ENCODE measurements at places on chromosomes 11 and 22.

DNA sequence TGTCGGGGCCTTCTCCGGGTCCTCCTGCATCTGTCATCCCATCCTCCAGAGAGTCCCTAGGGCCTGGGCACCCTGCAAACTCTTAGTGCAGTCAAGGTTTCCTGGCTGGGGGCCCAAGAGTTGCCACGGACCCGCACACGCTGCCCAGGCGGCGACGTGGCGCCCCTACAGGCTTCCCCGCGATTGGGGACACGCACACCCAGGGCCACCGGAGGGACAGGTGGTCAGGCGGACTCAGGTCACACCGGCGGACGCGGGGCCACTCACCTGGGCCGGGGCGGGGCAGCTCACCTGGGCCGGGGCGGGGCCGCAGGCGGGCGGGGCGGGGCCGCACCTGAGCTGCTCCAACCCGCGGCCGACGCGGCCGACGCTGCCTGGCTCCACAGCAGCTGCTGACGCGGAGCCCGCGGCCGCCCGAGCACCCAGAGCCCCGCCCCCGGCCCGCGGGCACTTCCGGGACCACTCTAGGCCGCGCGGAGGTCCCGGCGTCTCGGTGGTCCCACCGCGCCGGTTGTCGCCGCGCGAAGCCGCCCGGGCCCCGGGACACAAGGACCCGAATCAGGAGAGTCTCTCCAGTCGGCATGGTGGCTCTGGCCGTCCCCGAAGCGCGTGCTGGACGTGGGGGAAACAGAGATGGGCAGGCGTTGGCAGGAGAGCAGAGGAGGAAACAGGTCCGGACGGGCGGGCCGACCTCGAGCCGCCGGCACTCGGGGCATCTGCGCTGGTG, at the start of gene ZNF70:
ZNF70 (minus strand) TSS at position 399 of the 727 bp plus-strand sequence. CDS start 5,972 bp downstream, outside the sequence.
- DNase-seq = peak; percentile 95

- DNase-seq = no peak
These were observed 849.1 kb upstream of the API5 start for GRCh38 chr11:42462558-42463310.

GRCh38 chr22:36422287-36423014, 34.7 kb upstream of the MYH9 start:
- DNase-seq = no peak

- DNase-seq = peak; percentile 35
These were observed 20.4 kb downstream of the FXYD6 start for GRCh38 chr11:117855912-117856651.

DNA sequence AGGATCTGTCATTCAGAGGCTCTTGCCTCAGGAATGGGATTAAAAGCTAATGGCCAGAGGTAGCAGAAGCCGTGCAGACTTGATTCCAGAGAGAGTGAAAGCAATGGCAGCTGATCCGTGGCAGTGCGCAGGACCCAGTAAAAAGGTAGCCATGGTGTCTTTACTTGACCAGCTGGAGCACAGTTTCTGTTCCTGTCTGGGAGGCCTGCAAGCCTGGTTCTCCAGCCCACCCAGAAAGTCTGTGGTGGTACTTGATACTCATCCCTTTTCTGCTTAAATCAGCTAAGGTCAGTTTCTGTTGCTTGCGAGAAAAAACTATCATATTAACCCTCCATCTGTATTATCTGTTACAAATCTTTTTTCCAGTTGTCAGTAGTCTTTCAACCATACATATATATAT, 86.7 kb downstream of the RPS6KA4 start:
- DNase-seq = no peak

- no peak for DNase-seq
These were observed 3.1 kb downstream of the PPP2R1B start for GRCh38 chr11:111762981-111763643.

DNA sequence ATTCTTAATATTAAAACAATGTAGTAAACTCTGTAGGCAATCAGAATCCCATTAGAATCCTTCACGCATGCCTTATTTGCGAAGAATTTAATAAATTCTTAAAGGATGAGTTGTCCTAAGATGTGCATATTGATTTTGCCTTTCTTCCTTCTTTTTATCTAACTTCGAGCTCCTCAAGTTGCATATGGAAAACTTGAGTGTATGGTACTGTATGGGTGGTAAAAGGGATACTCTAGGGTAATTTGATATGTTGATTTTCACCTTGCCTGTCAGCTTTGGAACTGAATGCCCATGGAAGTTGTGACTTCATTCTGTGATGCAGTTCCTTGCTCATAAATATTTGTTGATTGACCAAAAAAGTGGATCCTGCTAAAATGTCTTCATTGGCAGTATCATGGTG, 193.8 kb downstream of the DDX10 start:
- DNase-seq = no peak

- no peak for DNase-seq
These were observed 37.6 kb upstream of the SLC5A1 start for GRCh38 chr22:32005453-32005852.

- no peak for DNase-seq
These were observed at the start of gene FOLR1 for GRCh38 chr11:72191961-72192381. TSS of gene FOLR1 (plus strand) at chr11:72192140. CDS start at chr11:72192174, 34 bp downstream.

DNA sequence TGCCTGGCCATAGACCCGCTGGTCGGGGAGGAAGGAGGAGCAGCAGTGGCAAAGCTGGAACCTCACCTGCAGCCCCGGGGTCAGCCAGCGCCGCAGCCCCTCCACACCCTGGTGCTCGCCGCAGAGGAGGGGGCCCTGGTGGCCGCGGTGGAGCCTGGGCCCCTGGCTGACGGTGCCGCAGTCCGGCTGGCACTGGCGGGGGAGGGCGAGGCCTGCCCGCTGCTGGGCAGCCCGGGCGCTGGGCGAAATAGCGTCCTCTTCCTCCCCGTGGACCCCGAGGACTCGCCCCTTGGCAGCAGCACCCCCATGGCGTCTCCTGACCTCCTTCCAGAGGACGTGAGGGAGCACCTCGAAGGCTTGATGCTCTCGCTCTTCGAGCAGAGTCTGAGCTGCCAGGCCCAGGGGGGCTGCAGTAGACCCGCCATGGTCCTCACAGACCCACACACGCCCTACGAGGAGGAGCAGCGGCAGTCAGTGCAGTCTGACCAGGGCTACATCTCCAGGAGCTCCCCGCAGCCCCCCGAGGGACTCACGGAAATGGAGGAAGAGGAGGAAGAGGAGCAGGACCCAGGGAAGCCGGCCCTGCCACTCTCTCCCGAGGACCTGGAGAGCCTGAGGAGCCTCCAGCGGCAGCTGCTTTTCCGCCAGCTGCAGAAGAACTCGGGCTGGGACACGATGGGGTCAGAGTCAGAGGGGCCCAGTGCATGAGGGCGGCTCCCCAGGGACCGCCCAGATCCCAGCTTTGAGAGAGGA, 11.9 kb downstream of the TMEM121B start:
- DNase-seq = peak; percentile 75

DNA sequence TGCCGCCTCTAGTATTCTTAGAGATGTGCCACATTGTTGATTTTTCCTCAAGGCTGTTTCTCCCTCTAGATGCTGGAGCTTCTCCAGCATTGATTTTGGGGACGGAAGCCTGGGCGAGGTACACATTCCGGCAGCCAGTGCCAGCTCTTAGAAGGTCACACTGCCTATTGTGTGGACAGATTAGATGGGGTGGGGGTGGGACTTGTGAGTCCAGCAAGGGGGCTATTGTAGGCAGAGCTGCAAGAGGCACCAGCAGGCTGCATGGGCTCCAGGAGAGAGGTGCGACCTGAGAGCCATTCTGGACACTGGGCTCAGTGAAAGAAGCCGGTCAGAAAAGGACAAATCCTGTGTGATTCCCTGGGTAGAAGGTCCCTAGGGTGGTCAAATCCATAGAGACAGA, 12.4 kb downstream of the C11orf21 start:
- peak; percentile 62 for DNase-seq

GRCh38 chr11:13183094-13183825, 94.3 kb upstream of the BMAL1 start:
- DNase-seq = no peak

GRCh38 chr11:125244166-125244565, 79.6 kb downstream of the PKNOX2 start:
- DNase-seq = peak; percentile 66

- DNase-seq = no peak
These were observed 789.4 kb upstream of the KIRREL3 start for GRCh38 chr11:127789927-127790326.

DNA sequence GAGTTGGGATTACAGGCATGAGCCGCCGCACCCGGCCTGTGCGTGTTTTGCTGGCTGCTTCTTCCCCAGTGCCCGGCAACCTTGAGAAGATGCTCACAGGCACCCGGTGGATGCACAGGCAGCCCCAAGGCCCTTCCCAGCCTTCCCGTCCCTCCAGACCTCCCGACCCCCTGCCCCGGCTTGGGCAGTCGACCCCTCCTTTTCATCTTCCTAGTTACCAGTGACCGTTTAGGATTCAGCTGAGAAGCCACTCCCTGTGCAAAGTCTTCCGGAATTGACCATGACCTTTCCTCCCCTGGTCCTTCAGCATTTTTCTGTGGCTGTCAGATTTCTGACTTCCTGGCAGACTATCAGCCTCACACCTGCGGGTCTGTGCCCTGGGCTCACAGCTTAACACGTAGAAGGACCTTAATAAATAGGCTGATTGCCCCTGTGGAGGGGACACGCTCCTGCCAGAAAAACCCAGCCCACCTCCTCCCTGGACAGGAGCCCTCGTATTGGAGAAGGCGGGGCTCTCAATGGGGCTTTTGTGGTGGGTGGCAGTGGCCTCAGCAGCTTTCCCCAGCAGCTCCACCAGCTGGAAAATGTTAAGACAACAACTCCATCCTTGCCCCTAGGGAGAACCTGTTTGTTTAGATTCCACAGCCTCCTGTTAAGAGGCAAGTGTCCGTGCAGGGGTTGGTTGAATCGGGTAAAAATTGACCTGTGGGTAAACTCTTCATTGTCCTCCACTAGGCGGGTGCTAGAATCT, 10.4 kb upstream of the ANO1 start:
- peak; percentile 64 for DNase-seq

- DNase-seq = peak; percentile 97
These were observed at the start of gene ACER3 for GRCh38 chr11:76860539-76861475. TSS of gene ACER3 (plus strand) at chr11:76860918. CDS start at chr11:76860977, 59 bp downstream.

DNA sequence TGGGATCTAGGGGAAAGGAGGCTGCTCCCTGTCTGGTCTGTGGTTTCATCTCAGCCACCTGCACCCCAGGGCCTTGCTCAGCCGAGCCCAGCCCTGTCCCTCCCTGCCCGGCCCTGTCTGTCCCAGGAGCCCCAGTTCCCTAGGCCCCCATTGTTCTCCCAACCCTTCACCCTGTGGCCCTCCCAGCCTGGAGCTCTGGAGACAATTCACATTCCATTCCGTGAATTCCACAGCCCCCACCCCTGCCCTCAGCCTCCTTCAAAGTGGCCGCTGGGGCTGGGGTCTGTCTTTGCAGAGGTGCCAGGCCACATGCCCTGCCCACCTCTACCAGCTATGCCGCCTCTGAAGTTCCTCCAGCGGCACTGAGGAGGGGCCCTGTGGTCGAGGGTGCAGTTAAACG, 77.9 kb upstream of the WNT11 start:
- DNase-seq = no peak

- peak; percentile 57 for DNase-seq
These were observed 4.2 kb downstream of the ZP1 start for GRCh38 chr11:60871378-60872061.

- DNase-seq = no peak
These were observed 22.9 kb downstream of the AMBRA1 start for GRCh38 chr11:46570790-46571398.

DNA sequence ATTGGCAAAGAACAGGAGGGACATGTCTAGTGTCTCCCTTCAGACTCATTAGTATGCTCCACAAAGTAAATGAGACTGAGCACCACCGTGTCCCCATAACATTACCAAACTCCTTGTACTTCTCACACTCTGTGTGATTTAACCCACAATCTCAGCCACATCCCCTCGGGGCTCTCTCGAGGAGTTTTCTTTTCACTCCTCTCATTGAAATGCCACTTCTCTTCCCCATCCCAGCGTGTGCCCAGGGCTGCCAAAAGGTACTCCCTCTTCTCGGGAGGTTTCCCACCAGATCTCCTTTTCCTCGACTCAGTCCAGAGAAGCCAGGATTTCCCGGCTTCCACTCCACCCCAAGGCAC, 1.1 kb downstream of the RBFOX2 start:
- no peak for DNase-seq

- DNase-seq = no peak
These were observed 60.2 kb downstream of the PDHX start for GRCh38 chr11:34976496-34977088.

DNA sequence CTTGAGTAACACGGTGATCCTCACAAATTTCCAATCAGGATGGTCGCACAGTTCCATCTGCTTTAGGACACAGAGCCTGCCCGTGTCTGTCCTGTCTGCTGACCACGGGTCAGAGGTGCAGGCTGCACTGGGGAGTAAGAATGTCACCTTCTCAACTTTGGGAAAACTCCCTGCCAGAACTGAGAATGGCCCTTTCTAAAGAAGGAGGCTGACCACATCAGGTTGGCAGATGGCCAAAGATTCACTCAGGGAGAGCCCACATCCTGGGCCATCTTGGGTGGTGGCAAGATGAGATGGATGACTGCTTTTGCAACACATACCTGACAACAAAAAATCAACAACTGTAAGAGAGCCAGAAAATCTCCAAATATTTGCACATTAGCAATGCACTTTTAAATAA, 101.9 kb downstream of the IGLL1 start:
- DNase-seq = no peak

DNA sequence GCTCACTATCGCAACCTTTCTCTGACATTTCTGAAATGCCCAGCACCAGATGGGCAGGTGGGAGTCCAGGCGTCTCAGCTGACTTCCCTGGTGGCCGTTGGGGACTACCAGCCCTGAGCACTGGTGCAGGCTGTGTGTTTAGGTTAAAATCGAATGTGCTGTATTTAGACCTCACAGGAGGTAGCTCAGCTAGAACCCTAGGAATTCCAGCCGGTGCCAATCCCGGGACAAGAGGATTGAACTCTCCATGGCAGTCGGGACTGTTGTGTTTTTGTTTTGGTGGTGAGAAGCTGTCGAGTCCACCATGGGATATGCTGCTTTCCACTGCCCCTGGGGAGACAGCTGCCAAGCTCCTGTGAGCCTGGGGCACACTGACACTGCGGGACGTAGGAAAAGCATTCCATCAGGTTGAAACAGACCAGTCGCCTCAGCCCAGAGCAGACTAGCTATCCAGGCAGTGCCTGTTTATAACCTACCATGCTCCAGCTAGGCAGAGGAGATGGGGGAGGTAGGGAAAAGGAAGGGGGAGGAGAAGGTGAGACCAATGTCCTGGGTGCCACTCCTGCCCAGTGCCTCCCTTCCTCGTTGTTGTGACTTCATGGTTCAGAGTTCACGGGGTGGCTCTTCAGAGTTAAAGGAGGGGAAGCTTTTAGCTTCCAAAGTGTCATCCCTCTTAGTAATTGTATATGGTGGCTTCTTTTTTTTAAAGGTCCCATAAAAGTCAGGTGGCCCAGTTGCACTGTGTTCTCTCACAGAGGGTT, 53.0 kb downstream of the MICAL2 start:
- DNase-seq = no peak

GRCh38 chr11:22069844-22070243, 123.0 kb upstream of the ANO5 start:
- DNase-seq = no peak
